ENCODE measurements at places on chromosomes 11 and 22.

DNA sequence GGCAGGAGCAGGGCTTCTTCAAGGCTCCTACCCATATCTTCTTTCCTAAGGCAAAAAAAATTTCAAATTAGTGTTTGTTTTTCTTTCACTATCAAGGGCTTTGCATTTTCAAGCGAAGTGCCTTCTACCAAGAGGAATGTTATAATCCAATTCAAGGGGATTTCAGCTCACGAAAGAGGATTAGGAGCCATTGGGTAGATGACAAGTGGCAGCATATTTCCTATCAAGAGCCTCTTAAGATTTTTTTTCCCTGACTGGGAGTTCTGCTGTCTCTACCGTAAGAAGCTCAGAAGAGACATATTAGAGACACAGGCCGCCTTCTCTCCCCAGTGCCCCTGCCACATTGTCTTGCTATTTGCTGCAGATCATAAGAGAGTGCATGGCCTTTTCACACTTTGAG lies 55.9 kb upstream of the BMAL1 start:
- no peak for DNase-seq

- DNase-seq: no peak
Observed at GRCh38 chr22:29122041-29122440, 49.2 kb downstream of the KREMEN1 start.

DNA sequence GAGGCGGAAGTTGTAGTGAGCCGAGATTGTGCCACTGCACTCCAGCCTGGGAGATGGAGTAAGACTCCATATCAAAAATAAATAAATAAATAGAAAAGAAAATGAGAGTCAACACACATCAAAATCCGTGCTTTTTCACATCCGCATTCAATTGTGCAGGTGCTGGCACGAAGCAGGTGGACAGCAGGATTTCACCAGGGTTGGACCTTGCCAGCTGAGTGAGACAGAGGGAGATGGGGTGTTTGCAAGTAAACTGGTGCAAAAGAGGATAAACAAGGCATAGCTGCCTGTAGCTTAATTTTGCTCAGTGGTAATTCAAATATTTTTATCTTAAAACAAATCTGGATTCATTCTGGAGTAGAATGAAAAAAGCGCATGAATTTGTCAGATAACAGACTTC lies 23.3 kb upstream of the DNAL4 start:
- no peak for DNase-seq

- no peak for DNase-seq
Observed at GRCh38 chr11:93659841-93660240, 1.6 kb upstream of the CEP295 start.

DNA sequence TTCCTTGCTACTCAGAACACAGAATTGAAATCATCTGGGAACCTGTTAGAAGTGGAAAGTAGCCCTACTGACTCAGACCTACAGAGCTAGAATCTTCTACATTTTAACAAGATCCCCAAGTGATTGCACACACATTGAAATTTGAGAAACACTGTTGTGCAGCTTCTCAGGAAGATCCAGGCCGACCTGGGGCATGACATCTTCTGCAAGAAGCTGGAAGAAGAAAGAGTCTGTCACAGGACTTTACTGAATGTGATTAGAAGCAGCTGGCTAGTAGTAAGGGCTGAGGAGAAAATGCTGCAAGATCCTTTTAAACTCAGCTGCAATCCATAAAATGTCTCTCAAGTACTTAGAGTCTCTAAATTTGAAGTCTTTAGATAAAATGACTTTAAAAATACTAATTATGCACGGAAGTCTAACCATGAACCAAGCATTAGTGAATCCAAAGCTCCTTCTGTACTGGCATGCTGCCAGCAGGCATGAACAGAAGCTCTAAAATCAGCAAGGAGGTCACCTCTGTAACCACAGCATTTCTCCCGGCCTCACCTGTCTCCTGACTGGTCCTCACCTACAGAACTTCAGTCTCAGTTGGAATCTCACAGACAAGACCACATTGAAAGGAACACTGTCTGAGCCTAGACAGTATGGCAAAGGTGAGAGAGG lies 85.0 kb downstream of the SERGEF start:
- DNase-seq: no peak

DNA sequence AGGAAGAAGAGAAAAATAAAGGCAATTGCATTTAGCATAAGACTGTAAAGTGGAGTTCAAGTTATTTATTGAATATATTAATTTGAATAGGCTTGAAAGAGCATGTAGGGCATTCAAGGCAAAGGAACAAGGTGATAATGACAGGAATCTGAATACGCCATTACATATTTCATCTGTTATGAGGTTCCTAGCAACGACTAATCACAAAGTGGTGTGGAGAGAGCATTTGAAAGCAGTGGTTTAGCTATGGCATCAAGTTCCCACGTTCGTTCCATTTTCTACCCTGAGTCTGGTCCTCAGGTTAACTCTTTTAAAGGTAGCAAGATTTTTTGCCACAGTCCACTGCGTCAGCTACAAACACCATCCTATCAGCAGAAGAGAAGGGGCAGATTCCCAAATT lies 59.4 kb downstream of the CNTN5 start:
- no peak for DNase-seq

- no peak for DNase-seq
Observed at GRCh38 chr11:115408036-115408921, 95.9 kb downstream of the CADM1 start.

- DNase-seq: no peak
Observed at GRCh38 chr22:35519306-35520000, 21.2 kb upstream of the RASD2 start.

- DNase-seq: no peak
Observed at GRCh38 chr22:37206118-37206840, 6.0 kb downstream of the SSTR3 start.

DNA sequence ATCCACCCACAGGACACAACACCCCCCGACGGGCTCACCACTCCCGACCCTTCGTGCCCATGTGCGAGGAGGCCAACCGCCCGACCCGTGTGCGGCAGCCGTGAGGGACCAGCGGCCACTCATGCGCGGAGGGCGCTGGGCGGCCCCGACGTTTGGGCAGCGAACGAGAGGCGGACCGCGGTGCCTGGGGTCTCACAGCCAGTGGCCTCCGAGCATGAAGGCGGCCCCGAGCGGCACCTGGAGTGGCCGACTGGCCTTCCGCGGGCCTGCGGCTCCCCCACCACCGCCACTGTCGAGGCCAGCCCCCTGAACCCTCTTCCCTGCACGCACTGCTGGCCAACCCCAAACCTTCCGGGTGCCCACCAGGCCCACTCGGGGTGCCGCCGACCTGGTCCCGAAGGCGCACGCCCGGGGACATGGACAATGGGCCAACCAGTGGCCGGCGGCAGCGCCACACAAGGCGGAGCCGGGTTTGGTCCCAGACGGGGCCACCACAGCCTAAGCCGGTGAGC lies 4274.9 kb upstream of the OR11H1 start:
- DNase-seq: peak; percentile 52

DNA sequence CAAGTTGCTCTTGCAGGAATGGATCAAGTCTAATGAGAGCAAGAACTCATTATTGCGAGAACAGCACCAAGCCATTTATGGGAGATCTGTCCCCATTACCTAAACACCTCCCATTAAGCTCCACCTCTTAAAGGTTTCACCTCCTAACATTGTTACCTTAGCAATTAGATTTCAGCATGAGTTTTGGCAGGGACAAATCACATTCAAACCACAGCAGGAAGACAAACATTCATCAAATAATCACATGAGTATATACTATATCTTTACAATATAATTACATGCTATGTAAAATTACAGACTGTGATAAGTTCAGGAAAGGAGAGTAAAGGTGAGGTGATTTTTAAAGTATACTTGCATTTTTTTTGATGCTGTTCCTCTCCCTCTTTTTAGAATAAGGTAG lies 6.6 kb upstream of the TEAD1 start:
- no peak for DNase-seq

DNA sequence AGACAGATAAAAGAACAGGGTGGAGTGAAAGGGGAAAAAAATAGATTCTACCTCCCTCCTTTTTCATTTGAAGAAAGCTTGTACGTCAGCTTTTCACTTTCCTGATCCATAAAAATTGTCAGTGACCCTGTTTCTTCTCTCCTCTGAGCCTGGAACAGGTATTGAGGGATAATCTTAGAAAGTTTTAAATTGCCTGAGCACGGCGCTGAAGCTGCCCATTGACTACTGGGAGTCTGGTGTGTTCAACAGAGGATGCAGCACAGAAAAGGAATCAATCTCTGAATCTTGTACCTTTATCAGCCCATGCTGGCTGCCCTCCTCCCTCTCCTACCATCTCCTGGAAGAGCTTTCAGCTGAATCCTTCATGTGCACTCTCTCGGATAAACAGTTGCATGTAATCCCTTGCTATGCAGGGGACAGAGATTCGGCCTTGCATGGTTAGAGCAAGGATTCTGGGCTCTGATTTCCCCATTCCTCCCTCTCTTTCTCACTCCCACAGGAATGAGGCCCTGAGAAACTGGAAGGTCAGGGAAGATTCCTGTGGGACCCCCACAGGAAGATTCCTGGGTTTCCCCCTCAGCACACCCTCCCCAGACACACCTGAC lies 162.4 kb upstream of the SYN3 start:
- DNase-seq: no peak

- DNase-seq: no peak
Observed at GRCh38 chr11:128310676-128311445, 276.5 kb downstream of the ETS1 start.

DNA sequence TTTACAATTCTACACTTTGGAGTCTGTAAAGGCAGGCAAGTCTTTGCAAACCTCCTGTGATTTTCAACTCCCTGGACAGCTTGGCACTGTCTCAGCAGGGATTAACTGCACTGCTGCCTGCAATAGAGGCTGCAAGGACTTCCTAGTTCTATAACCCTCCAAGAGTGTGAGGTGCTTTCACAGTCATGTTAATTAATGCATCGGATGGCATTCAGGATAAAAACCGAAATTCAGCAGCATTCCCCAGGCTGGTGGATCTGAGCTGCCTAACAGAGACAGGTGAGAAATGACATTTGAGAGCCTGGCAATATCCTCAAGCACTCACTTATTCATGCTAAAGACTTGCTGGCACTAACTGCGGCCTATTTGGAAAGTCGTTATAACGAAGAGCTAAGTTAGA lies 85.0 kb downstream of the LARGE1 start:
- DNase-seq: no peak

GRCh38 chr11:110795112-110795624 lies 82.9 kb upstream of the ARHGAP20 start:
- DNase-seq: no peak

DNA sequence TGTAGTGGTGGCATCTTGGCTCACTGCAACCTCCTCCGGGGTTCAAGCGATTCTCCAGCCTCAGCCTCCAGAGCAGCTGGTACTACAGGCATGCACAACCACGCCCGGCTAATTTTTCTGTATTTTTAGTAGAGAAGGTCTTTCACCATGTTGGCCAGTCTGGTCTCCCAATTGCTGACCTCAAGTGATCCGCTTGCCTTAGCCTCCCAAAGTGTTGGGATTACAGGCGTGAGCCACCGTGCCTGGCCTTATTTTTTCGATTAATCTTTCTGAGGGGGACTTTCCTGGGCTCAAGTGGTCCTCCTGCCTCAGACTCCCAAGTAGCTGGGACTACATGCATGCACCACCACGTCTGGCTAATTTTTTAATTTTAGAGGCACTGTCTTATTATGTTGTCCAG lies 5.6 kb downstream of the SNU13 start:
- DNase-seq: no peak

- no peak for DNase-seq
Observed at GRCh38 chr22:19694696-19695095, 19.6 kb upstream of the SEPTIN5 start.

DNA sequence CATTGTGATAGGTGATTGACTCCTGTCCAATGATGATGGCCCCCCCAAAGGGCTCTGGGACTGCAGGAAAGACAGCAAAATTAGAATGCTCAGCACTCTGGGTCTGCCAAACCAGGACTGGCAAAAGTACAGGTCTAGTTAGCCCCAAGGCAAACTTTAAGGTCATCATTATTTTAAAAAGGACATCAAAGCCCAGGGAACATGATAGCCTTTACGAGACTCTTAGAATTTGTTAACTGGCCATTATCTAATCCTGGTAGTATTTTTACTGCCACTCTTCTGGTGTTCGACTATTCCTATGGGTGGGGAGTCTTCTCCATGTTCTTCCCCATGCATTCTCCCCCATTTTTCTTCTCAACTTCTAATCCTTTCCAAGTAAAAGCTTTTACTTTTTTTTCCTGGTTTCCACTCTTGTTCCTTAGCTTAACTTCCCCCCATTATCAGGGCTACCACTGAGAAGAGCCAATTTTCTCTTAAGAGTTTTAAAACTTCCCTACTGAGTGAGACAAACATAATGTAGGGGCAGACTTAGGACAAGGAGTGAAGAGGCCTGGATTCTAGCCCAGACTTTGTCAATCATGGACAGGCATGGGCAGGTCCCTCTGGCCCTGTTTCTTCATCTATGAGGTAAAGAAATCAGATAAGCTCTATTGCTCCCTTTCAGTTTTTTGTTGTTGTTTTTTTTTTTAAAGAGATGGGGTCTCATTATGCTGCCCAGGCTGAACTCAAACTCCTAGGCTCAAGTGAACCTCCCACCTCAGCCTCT lies 7.1 kb downstream of the DDB1 start:
- DNase-seq: no peak

DNA sequence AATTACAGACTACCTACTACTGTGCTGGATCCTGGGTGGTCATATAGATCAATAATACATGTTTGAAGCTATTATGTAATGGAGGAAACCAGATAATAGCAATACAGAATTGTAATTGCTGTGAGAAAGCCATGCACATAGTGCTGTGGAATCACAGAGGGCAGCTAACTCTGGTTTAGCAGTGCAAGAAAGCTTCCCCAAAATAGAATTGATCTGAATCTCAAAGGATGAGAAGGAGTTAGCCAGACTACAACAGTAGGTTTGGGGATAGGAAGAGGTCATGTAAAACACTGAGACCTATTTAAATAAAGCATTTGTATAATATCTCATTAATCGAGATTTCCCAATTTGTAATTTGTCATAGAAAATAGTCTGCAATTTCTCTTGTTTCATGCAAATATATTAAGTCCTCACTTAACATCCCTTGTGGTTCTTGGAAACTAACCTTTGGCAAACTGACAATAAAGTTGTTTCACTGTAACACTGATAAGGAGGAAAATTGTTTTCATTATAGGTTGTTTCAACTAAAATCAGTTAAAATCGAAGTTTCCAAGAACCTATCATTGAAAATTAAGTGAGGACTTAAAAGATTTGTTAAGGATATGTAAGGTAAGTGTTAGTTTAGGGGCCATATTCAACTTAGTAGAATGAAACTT lies 7.6 kb downstream of the C11orf58 start:
- DNase-seq: no peak

DNA sequence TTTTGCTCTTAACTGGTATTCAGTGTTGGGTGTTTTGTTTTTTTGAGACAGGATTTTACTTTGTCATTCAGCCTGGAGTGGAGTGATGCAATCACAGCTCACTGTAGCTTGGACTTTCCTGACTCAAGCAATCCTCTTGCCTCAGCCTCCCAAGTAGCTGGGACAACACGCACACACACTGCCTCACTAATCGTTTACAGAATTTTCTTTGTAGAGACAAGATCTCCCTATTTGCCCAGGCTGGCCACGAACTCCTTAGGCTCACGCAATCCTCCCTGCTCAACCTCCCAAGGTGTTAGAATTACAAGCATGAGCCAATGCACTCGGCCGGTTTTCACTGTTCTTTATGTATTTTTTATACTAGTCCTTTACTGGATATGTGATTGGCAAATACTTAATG lies 51.0 kb upstream of the IGLL5 start:
- DNase-seq: no peak

- no peak for DNase-seq
Observed at GRCh38 chr22:36986242-36986821, 32.9 kb downstream of the TST start.

Measured in coronary artery (tissue), 2 donors.